ENCODE measurements at places on chromosomes 13 and 19.

DNA sequence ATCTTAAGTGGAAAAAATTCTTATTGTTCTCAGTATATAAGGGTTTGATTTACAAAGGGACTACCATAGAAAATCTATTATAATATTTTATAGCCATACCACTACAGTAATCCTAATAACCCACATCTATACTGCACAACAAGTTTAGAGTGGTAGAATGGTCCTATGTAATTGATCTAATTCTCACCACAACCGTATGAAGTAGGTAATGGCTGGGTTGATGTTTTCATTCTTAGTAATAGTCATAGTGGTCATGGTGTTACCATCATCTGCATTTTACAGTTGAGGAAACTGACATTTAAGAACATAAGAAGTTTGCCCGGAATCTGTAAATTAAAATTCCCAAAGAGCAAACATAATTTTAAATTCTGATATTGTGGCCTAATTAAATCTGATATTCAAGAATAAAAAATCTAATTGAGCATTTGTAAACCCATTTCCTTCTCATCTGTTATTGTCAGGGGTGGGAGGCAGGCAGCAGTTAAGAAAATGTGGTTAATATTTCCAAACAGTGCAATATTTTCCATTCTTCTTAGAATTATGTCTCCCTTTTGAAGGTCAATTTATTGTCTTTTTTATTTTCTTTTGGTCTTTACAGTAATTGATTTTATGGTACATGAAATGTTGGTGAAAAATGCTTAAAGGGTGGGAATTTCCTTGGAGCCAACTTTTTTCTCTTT, 65.6 kb downstream of the DHRS12 start:
- no peak for DNase-seq

DNA sequence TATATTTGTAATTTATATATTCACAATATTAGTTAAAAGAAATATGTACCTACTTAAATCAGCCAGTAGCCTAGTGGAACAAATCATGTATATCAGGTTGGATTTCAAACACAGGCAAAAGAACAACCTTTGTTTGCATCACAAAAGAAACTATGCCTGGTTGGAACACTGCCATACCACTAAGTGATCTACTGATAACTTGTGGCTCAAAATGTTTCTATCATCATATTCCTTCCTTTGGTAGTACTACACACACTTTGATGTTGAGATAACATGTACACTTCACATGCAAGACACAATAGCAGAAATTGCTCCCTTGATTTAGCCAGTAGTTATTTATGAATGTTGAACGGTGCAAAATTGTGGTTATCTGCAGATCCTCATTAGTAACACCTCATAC, 146.0 kb upstream of the GPC6 start:
- no peak for DNase-seq

DNA sequence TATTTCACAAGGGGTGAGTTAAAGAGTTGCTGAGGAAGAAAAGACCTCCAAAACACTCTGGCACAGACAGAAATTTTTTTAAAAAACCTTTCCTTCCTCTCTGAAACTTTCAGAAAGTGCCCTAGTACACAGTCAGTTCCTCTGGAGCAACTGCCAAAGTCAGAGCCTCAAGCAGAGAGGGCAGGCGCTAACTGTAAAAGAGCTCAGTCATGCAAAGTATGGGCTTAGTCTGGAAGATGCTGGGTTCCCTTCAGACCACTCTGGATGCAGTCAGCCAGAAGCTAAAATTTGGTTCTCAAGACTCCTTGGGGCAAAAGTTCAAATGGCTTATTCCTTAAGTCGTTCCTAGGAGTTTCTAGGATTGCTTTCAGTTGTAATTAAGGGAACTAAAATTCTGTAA, 671.6 kb downstream of the PCDH9 start:
- no peak for DNase-seq

GRCh38 chr19:56884441-56884840, 43.9 kb upstream of the PEG3 start:
- DNase-seq: no peak

DNA sequence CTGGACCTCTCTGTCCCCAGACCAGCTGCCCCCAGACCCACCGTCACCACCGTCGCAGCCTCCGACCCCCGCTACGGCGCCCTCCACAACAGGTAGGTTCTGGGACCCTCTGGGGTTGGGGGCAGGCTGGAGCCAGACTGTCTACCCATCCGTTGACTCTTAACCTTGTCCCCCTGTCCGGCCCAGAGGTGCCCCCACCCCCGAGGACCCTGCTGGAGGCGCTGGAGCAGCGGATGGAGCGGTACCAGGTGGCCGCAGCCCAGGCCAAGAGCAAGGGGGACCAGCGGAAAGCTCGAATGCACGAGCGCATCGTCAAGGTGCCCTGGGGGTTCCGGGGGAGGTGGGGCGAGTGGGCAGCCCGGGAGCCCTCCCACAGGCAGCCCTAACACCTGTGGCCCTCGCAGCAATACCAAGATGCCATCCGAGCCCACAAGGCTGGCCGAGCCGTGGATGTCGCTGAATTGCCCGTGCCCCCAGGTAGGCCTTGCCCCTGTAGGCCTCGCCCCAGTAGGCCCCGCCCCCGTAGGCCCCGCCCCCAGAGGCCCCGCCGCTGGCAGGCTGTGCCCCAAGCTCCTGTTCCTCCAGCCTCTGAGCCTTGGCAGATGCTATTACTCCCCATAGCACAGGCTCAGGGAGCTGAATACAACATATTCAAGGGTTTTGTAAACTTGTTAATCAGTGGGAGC, 12.9 kb downstream of the CC2D1A start:
- DNase-seq: no peak

DNA sequence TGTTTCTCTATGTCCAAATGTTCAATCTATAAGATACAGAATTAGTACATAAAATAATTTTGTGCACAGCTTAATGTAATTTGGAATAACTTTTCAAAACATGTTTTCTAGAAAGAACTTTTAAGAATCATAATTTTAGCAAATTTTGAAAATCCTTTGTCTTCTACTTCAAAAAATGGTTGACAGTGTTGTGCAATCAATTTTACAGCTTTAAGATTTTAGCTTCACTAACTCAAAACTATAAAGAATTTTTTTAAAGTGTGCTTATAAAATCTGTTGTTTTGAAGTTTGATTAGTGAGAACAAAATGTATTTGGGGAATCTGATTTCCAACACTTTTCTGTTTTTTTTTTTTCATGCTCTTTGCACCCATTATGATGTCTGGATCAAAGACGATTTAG, 12.7 kb upstream of the SPACA6 start:
- no peak for DNase-seq

All from omental fat pad (tissue), 4 donors.